ENCODE measurements at places on chromosomes 12 and 14.
A peak's percentile ranks its signal among the peaks of the same experiment; 100 is the strongest.

GRCh38 chr12:59321278-59321677, 274.6 kb upstream of the SLC16A7 start:
- no peak for DNase-seq

DNA sequence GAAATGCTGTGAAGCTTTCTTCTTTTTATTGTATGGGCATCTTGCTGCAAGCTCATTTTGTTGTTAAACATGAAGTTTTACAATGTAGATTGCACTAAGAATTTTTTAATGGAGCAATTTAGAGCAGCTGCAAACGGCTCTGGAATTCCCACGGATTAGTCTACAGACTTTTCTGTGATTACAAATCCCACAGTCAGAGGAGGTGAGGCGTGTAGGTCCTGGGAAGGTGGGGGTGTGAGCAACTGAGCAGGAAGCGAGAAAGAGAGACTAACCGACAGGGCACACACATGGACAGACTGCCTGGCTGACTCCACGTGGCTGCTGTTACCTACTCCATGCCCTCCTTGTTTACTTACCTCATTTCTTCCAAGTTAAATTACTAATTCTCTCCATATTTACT, 348.5 kb downstream of the NPAS3 start:
- DNase-seq: peak; percentile 36

- no peak for DNase-seq
Observed at GRCh38 chr14:52961060-52961639, 10.3 kb upstream of the FERMT2 start.

GRCh38 chr12:87796961-87797516, 232.2 kb downstream of the C12orf50 start:
- DNase-seq: no peak

- DNase-seq: no peak
Observed at GRCh38 chr12:28388879-28389278, 198.6 kb downstream of the CCDC91 start.

DNA sequence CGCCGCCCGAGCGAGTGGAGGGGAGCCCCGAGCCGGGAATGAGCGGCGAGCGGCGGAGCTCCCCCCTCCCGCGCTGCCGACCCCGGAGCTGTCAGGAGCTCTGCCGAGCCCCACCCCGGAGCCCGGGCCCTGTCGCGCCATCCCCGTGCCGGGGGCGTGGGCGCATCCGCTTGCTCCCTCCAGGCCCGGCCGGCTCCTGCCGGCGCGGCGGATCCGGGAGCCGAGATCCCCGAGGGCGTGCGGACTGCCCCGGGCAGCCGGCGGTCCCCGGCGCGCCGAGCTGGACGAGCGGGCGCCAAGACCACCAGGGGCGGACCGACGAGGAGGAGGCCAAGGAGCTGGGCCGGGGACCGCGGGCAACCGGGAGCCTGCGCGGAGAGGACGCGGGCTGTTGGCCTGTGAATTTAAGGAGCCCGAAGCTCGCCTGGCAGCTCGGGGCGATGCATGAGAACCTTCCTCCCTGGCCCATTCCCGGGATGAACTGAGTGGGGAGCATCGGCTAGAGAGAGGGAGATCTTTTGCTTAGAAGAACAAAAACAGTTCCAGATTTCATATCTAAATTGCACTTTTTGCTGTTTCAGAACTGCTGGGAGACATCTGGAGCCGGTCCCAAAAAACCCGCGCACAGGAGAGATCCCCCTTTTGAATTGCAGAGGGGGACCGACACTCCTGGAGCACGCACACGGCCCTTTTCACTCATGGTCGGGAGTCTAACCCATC, 2.0 kb downstream of the PTHLH start:
- peak; percentile 12 for DNase-seq

GRCh38 chr12:129200576-129200975, 347.3 kb downstream of the GLT1D1 start:
- no peak for DNase-seq

GRCh38 chr14:91744068-91744480, 12.2 kb upstream of the CATSPERB start:
- DNase-seq: peak; percentile 49

GRCh38 chr12:112207397-112207924, 82.1 kb downstream of the TRAFD1 start:
- no peak for DNase-seq

GRCh38 chr12:92927055-92927435, 2.0 kb downstream of the EEA1 start:
- DNase-seq: no peak

DNA sequence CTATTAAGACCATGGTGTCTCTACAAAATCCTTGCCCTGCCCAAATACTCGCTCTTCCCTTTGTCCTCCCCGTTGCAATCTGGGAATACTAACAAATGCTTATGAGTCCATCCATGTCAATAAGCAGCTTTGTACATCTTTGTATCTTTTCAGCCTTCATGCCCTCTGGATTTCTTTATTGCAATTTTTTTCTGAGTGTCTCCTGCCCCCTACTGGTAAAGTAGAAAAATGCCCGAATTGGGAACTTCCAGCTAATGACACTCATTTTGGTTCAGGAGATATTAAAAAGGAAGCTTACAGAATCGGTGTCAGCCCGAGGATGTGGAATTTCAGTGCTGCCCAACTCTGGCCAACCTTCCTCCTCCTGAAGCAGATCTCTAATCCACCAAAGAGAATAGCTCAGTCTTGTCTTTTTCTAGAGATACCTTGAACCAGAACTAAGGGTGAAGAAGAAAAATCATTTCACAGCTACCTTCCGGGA, 46.0 kb downstream of the SH2B3 start:
- DNase-seq: no peak

DNA sequence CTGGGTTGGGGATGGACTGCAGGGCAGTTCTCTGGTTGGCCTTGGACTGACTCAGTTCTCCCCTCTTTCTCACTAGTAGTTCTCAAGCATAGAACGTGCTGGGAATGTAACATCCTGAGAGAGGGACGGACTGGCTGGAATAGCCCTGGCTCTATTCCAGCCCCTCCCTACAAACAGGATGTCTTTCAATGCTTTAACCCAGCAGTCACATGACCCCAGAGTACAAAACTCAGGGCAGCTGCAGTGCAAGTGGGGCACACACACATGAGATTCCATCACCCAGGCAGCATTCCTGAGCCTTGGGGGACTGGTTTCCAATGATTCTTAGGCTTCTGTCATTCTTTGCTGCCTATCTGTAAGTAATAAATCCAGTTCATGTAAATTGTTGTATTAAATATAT, 1.6 kb upstream of the ACOT6 start:
- no peak for DNase-seq

DNA sequence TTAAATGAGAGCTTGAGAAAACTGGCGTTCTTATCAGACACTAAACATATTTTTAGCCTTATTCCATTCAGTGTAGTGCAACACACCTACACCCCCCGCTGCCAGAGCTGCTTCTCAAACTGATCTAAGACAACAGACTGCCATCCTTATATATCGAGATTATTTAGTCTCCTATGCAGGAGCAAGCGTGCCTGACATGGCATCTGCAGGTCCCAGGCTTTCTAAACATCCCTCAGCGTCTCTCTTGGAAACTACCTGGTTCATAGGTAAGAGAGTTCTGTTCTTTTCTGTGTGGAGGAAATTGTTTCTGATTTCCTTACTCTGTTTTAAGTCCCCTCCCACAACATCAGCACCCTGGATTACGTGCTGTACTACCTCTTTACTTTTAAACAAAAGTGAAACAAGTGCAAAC, 117.1 kb upstream of the PTPRB start:
- no peak for DNase-seq

DNA sequence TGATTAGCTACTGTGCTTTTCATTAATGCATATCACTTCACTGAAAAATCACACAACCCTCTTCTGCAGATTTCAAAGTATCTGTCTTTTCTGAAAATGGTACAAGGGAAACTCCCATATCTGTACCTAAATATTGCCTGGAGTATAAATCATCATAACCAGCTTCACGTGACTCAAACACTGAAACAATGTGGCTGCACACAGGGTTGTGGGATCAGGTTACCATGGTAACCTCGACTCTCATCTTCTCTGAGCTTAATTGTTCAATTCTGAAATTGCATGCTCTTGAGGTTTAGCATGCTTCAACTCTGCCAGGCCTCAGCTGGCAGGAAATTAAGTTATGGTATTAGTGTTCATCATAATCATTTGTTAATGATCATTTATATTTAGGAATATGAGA, 77.5 kb upstream of the CPSF6 start:
- DNase-seq: no peak

GRCh38 chr14:20809917-20810316, 7.3 kb upstream of the RNASE1 start:
- DNase-seq: no peak

DNA sequence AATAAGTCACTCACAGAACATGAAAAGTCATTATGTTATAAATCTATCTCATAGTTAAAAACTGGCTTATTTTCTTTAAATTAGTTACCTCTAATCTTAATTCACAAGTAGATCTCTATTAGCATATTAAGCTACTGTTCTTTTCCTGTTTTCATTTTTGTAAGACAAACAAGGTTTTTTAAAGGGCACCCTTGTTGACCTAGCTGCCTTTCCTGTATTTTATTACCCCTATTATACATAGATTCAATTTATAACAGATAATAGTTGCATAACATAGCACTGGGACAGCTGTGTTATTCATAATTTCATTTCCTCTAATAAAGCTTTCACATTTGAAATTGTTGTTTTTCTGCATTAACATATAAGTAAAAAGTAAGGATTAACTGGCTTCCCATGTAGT, 1500.7 kb upstream of the FLRT2 start:
- DNase-seq: no peak

- DNase-seq: no peak
Observed at GRCh38 chr12:88737838-88738472, 157.7 kb upstream of the KITLG start.

DNA sequence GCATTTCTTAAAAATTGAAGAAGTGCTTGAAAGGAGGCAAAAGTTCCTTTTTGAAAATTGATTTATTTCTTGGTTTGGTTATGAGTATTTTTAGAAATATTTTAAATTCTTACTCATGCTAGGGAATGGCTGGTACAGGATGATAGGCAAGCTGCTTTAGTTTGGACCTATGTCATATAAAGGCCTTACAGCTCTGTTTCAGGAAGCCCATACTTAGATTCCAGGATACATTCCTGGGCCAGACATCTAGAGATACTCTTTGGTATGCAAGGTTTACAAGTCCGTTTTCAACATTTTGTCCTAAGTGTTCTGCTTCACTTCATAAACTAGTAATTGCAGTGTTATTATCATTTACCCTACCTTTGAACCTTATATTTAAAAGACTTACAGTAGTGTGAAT, 186.8 kb downstream of the FUT8 start:
- DNase-seq: no peak

- no peak for DNase-seq
Observed at GRCh38 chr12:96078231-96079135, 43.1 kb upstream of the LTA4H start.

DNA sequence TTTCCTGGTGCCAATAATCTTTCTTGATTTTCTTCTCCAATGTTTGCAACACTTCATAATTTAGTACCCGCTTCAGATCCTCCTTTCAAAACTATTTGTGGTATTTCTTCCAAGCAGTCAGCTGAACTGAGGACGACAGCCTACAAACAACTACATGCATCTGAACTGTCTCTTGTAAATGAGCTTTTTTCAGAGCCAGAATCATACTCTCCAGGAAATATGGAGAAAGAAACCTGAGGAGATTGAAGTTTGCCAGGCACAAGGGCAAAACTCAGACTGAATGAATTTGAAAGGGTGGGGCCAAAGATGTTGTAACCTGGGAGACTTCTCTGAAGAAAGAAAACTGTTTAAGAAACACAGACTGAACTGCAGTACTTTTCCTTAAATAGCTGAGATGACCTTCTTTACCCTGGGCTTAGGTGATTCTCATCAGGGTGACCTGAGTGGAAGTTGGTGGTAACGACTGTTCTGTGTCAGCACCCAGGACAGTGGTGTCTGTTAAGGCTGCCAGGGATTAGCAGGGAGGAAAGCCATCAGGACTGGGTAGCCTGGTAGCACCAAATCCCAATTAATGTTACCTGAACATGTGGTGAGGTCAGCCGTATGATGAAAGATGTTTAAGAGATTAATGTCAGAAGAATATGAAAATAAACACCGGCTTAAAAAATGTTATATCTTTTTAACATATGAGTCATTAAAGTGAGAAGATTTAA, 95.0 kb downstream of the TGFB3 start:
- DNase-seq: no peak

- no peak for DNase-seq
Observed at GRCh38 chr12:132190012-132190755, 45.9 kb downstream of the NOC4L start.

- DNase-seq: no peak
Observed at GRCh38 chr12:6632026-6632983, 3.5 kb downstream of the LPAR5 start.

DNA sequence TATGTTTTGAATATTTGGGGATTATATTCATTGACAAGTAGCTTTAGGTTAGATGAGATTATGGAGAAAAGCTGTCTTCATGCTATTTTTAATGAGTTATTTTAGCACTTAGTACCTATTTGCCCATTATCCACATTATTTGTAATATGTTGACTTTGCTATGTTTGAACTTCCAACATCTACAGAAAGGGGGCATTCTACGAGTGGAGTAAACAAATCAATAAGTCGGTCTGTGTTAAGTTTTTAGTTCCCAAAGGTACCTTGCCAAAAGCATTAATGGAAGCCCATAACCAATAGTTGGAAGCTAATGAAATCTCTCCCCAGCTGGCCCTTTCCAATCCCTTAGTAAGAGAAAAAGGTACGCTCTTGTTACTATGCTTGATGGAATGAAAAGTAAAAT, 250.0 kb upstream of the E2F7 start:
- DNase-seq: no peak

GRCh38 chr14:65604535-65604934, 192.0 kb downstream of the FUT8 start:
- DNase-seq: no peak

DNA sequence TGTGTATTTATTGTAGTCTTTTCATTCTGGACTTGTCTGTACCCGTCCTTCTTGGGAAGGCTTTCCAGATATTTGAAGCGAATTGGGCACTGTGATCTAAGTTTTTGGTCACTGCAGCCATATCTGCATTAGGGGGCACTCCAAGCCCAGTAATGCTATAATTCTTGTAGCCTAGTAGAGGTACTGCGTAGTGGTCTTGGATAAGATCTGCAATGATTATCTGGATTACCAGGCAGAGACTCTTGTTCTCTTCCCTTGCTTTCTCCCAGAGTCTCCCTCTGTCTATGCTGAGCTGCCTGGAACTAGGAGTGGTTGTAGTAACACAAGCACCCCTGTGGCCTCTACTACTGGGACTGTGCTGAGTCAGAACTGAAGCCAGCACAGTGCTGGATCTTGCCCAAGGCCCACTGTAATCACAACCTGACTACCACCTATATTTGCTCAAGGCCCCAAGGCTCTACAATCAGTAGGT, 30.0 kb downstream of the SLC38A2 start:
- peak; percentile 39 for DNase-seq
